ENCODE measurements at places on chromosomes 5 and 9. TPM values are rescaled to one million over a fixed set of nuclear protein-coding genes. Genes with fewer than 3 reads are reported as not detected.

SPINK4 gene
- total RNA-seq: not detected

LHFPL2 gene
- 6.6 TPM for total RNA-seq

ABLIM3 gene
- total RNA-seq: 0.38 TPM

DNA sequence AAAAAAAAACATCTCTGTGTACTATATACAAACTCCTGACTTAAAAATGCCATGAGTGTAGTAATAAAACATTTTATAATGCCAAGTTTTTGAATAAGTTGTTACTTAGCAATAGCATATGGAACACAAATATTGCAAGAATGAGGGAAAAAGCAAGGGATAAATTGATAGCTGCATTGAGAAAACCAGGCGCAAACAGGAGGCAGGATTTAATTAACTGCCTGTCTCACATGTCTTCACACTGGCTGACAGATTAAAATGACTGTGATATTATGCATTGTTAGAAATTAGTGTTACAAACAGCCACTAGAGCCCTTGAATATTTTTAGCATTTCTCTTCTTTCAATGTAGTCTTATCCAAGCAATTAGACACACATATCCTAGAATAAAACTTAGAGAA, 1817.5 kb upstream of the NUDT12 start:
- no peak overlapping the region for H3K27ac ChIP-seq
- no peaks in the 10 kb centered on the region for H3K27me3 ChIP-seq
- H3K4me1 ChIP-seq: no peaks in the 10 kb centered on the region
- H3K36me3 ChIP-seq: peaks cover 9% of the 10 kb centered on the region
- no peak for DNase-seq

DNA sequence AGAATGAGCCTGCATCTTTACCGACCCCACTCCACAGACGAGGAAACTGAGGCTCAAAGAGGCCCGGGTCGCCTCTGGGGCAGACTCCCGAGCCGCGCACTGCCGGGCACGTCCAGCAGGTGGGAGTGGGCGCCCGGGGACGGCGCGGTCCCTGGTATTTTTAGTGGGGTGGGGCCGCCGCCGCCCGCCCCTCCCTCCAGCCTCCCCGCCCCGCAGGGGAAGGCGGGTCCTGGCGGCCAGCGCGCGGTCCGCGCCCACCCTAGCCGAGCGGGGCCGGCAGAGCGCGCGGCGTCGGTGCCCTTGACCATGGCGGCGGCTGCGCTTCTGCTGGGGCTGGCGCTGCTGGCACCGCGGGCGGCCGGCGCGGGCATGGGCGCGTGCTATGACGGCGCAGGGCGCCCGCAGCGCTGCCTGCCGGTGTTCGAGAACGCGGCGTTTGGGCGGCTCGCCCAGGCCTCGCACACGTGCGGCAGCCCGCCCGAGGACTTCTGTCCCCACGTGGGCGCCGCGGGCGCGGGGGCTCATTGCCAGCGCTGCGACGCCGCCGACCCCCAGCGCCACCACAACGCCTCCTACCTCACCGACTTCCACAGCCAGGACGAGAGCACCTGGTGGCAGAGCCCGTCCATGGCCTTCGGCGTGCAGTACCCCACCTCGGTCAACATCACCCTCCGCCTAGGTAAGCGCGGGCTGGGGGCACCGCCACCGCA, at the start of gene LAMC3:
Gene LAMC3 (plus strand): TSS at position 266 of the 710 bp plus-strand sequence. CDS start 41 bp downstream, at position 307.
- peaks cover 24% of the 10 kb centered on the region for H3K4me1 ChIP-seq
- peaks cover 72% of the 10 kb centered on the region for H3K27me3 ChIP-seq
- no peak within 1 kb of the TSS for H3K27ac ChIP-seq
- peak; percentile 64 for DNase-seq
- no peak within 1 kb of the TSS for H3K4me3 ChIP-seq

DNA sequence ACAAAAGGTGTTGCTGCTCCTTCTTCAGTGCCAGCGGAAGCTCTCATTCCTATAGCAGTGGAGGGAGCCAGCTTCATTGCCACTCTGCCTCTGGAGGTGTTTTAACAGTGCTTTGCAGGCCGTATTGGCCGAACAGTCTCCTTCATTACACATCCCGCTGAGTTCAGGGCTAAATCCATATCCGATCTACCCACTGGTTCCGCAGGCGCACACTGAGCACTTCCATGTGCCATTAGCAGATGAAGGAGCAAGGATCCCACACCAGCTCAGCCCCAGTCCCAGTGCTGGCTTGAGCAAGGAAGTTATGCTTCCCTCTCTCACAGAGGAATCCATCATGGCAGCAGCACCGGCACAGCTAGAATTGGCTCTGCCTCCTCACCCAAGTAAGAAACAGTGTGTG, 121.2 kb upstream of the IRX2 start:
- H3K36me3 ChIP-seq: no peaks in the 10 kb centered on the region
- no peaks in the 10 kb centered on the region for H3K4me1 ChIP-seq
- no peak overlapping the region for H3K27ac ChIP-seq
- DNase-seq: no peak
- H3K4me3 ChIP-seq: no peak overlapping the region

GRCh38 chr5:115627295-115627865, 1.5 kb upstream of the TMED7 start:
- no peak overlapping the region for H3K4me3 ChIP-seq
- H3K4me1 ChIP-seq: peaks cover 4% of the 10 kb centered on the region
- DNase-seq: no peak
- H3K27me3 ChIP-seq: no peaks in the 10 kb centered on the region
- peaks cover 18% of the 10 kb centered on the region for H3K36me3 ChIP-seq

DNA sequence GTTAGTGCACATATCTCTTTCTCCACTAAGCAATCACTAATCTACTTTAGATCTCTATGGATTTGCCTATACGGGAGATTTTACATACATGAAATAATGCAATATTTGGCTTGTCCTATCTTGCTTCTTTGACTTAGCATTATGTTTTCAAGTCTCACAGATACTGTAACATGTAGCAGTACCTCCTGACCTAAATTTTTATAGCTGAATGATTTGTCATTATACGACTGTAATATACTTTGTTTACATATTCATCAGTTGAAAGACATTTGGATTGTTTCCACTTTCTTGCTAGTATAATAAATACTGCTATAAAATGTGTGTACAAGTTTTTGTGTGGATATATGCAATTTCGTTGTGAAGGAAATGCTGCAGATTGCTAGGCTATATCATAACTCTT, 1520.8 kb upstream of the CDH6 start:
- no peak overlapping the region for H3K4me3 ChIP-seq
- DNase-seq: no peak
- H3K4me1 ChIP-seq: no peaks in the 10 kb centered on the region
- no peaks in the 10 kb centered on the region for H3K27me3 ChIP-seq
- H3K36me3 ChIP-seq: no peaks in the 10 kb centered on the region
- H3K27ac ChIP-seq: no peak overlapping the region

- no peaks in the 10 kb centered on the region for H3K36me3 ChIP-seq
- peaks cover 5% of the 10 kb centered on the region for H3K4me1 ChIP-seq
- DNase-seq: no peak
- peaks cover 73% of the 10 kb centered on the region for H3K27me3 ChIP-seq
Measured at GRCh38 chr5:10553476-10553875, 10.4 kb upstream of the ANKRD33B start.

GRCh38 chr5:61653807-61654580, 321.9 kb downstream of the ZSWIM6 start:
- H3K36me3 ChIP-seq: no peaks in the 10 kb centered on the region
- H3K4me3 ChIP-seq: no peak overlapping the region
- no peak for DNase-seq
- H3K4me1 ChIP-seq: no peaks in the 10 kb centered on the region
- H3K27me3 ChIP-seq: peaks cover 35% of the 10 kb centered on the region

DNA sequence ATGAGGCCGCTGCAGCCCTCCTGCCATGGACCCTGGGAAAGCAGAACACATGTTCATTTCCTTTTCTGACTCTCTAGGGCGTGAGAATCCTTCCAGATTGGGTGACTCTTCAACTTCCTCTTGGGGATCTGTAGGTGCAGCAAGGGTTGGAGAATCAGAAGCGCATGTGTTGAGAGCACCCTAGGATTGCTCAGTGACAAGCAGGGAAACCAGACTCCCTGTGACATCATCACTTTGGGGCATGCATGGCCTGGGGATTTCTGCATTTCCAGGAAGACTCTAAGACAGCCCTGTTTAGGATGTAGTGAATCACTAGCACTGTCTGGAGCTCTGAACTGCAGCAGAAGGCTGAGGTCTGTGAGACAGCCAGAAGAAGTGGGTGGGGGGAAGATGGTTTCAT, 15.1 kb upstream of the LCP2 start:
- no peaks in the 10 kb centered on the region for H3K4me1 ChIP-seq
- no peaks in the 10 kb centered on the region for H3K36me3 ChIP-seq
- no peak overlapping the region for H3K27ac ChIP-seq
- DNase-seq: no peak

GRCh38 chr9:113526841-113527240, 63.3 kb downstream of the RGS3 start:
- DNase-seq: no peak
- no peaks in the 10 kb centered on the region for H3K36me3 ChIP-seq
- H3K4me3 ChIP-seq: no peak overlapping the region

DNA sequence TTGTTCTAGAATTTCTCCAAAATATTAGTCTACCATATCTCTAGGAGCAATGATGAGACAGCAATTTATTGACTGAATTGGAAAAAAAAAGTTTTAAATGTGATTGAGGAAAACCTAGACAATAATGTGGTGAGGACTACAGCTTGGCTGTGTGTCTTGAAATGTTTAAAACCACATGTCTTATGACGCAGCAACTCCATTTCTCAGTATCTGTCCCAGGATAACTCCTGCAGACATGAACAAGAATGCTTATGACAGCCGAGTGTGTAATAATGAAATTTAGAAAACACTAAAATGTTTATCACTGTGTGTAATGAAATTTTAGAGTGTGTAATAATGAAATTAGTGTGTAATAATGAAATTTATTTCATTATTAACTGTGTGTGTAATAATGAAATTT, 254.1 kb upstream of the DAPK1 start:
- H3K36me3 ChIP-seq: no peaks in the 10 kb centered on the region
- DNase-seq: no peak
- no peak overlapping the region for H3K4me3 ChIP-seq
- no peaks in the 10 kb centered on the region for H3K4me1 ChIP-seq
- H3K27ac ChIP-seq: no peak overlapping the region

GRCh38 chr5:55991768-55992486, 2.8 kb downstream of the IL6ST start:
- H3K4me1 ChIP-seq: peaks cover 7% of the 10 kb centered on the region
- H3K36me3 ChIP-seq: peaks cover under 1% of the 10 kb centered on the region
- no peak overlapping the region for H3K27ac ChIP-seq
- no peak overlapping the region for H3K4me3 ChIP-seq

DNA sequence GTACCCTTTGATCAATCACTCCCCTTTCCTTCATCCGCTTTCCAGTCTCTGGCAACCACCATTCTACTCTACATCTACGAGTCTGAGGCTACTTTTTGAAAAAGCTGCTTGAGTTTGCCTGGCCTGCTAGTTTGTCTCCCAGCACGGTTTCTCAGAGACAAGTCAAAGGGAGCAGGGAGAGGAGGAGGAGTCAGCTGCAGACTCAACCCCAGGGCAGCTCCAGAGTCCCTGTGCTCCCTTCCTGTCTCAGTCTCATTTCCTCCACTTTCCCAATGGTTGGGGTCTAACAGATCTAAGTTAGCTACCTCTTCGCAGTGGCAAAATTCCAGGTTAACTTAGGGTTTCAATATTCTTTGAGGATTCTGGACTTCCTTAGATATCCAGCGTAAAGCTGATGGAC, 80.0 kb upstream of the PCA3 start:
- H3K4me1 ChIP-seq: no peaks in the 10 kb centered on the region
- no peak for DNase-seq
- no peaks in the 10 kb centered on the region for H3K36me3 ChIP-seq
- H3K27me3 ChIP-seq: no peaks in the 10 kb centered on the region
- no peak overlapping the region for H3K27ac ChIP-seq

GRCh38 chr5:114435885-114436299, 74.0 kb downstream of the KCNN2 start:
- no peaks in the 10 kb centered on the region for H3K27me3 ChIP-seq
- H3K4me1 ChIP-seq: no peaks in the 10 kb centered on the region
- H3K36me3 ChIP-seq: no peaks in the 10 kb centered on the region
- no peak overlapping the region for H3K4me3 ChIP-seq

DNA sequence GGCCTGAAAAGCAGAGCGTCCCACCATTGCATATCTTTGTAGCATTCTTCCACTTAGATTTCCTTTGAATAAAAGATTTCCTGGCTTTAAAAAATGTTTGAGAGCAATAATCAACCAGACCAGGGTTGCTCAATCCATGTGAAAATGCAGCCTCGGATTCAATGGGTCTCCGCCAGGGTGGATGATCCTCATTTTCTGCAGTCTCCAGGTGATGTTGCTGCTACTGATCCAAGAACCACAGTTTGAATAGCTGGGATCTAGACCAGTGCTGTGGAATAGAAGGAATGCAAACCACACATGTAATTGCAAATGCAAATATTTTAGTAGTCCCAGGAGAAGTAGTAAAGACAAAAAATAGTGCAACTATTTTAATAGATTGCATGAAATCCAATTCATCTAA, 317.6 kb downstream of the IRX1 start:
- no peaks in the 10 kb centered on the region for H3K27me3 ChIP-seq
- H3K4me3 ChIP-seq: no peak overlapping the region
- H3K27ac ChIP-seq: no peak overlapping the region

Measured in K562 (cell line).